ENCODE measurements at places on chromosomes 7 and 10.

DNA sequence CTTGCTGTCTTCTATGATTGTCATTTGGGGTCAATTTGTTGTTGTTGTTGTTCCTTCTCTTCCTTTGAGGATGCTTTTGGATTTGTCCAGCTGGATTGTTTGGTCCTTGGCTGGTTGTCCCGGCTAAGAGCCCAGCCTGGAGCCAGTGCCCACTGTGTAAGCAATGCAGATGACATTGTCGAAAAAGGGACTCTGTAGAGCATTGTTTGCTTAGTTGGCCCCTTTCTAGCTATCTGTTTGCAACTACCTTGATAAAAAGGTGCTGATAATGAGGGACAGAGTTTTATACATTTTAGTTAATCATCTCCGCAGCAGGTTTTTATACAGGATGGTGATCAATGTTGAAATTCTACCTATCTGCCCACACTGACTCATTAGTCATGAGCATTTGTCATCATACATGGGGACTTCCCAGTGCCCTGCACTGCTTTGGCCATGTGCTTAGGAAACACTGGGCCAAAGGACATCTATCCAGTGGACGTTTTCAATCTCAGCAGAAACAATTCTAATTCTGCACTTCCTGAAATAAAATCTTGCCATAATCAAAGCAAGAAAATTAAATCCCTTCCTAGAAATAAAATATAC is 311.9 kb downstream of the GRM8 start:
- no peak for DNase-seq

- no peak for DNase-seq
These were observed 140.8 kb downstream of the GLCCI1 start for GRCh38 chr7:8109196-8110022.

- no peak for DNase-seq
These were observed 18.2 kb upstream of the MAGI2 start for GRCh38 chr7:79471699-79472098.

GRCh38 chr10:17523917-17524316 is 69.5 kb upstream of the ST8SIA6 start:
- DNase-seq, result no peak

GRCh38 chr10:84765086-84765485 is 436.7 kb downstream of the CCSER2 start:
- DNase-seq, result no peak

GRCh38 chr7:122260336-122260735 is 44.2 kb downstream of the FEZF1 start:
- no peak for DNase-seq

DNA sequence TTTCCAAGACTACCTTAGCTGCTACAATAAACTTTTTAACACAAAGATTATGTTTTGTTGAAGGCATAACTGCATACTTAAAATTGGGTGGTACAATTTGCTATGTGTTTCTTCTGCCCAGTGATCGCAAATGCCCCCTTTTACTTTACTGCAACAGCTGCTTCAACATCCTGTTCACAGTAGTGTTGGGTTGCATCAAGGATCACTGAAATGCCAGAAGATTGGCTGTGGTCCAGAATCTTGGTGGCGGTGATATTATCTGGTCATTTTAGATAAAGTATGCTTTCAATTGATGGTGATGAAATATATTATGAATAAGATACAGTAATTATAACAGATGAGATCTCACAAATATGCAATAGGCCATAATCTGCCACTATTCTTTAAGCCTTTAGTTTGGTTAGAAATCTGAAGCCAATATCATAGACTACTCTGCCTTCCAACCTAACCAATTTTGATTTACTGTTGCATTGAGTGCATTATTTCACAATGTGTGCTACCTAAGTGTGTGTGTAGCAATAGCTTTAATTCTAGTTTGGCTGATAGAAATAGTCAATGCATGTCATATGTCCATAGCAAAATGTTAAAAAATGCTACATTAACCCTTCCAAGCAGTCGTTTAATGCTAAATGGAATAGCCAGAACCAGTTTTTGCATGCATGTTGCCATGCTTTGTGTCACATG is 29.8 kb upstream of the ING3 start:
- no peak for DNase-seq

DNA sequence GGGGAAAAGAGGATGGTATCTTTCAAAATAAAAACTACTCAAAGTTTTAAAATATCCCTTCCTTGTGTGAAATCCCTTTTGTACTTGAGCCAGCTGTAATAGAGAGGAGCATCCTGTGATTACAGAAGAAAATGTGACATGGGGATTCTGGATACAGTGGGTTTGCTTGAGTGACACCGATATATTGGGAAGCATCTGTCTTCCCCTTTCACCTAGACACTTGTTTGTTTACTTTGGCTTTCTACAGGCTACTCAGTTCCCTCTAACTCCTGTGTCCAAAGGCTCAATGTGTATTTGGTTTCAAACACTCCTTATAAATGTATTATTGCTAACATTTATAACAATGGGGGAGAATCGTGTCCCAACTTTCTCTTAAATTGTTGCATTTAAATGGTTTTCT is 24.4 kb downstream of the CPED1 start:
- no peak for DNase-seq

GRCh38 chr7:158052381-158053060 is 535.1 kb downstream of the PTPRN2 start:
- no peak for DNase-seq

DNA sequence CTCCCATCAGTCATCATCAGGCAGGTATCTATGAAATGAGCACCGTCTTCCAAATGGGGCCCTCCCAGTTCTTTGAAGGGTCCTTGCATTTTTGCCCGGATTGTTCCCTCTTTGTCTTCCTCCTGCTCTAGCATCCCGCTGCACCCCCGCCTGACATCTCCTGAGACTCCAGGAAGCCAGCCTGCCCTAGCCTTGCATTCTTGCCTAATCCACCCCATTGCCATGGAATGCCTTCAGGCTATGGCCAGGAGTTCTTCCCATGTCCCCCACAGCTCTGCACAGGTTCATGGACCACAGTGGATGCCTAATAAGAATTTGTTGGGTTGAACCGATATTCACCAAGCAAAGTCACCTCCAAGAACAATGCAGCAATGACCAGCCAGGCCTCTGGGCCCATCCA is 62.1 kb downstream of the ZMIZ1 start:
- no peak for DNase-seq

DNA sequence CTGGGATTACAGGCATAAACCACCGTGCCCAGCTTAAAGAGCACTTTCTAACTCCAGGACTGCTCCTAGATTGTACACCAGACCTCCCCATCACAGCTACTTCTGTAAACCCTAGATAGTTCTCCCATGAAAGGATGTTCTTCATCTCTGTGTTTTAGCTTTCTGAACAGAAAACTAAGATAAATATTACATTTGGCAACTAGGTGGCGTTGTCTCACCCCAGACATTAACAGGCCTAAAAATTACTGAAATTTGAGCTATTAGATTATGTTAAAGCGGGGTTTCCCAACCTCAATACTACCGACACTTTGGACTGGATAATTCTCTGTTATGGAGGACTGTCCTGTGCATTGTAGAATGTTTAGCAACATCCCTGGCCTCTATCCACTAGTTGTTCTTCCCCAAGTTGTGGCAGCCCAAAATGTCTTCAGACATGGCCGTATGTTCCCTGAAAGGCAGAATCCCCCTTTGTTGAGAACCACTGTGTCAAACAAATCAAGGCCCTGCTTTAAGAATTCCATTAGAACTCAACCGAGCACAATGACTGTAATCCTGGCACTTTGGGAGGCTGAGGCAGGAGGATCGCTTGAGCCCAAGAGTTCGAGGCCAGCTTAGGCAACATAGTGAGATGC is 19.1 kb downstream of the ATOH7 start:
- no peak for DNase-seq

DNA sequence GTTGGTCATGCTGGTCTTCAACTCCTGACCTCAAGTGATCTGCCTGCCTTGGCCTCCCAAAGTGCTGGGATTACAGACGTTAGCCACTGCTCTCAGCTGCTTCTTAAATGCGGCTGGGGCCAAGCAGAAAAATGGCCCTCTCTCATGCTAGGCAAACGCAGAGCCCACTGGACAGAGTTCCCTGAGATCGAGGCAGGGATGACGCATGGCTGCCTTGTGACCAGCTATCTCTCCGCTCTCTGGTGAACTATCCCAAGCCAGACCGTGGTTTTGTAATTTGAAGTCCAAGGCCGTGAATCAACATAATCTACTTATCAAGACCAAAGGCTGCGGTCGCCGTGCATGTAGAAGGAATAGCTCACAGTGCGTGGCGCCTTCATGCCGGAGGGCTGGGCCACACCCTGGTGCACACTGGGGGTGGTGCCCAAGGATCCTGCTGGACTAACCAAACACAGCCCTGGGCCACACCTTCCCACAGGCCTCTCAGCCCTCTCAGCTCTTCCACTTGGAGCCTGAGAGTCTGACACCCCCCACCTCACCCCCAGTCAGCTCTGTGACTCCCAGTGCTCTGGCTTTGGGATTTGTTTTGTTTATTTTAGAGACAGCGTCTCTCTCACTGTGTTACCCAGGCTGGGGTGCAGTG is 88.1 kb upstream of the CUX1 start:
- DNase-seq, result no peak

Measured in Caco-2 (cell line).